NCI-H446 treated with DMSO at 0.1 percent for 48 hours (cell line): ENCODE measurements at places on chromosomes 3 and 15.

GRCh38 chr3:39122813-39123212 is 15.3 kb downstream of the TTC21A start:
- no peak for DNase-seq

DNA sequence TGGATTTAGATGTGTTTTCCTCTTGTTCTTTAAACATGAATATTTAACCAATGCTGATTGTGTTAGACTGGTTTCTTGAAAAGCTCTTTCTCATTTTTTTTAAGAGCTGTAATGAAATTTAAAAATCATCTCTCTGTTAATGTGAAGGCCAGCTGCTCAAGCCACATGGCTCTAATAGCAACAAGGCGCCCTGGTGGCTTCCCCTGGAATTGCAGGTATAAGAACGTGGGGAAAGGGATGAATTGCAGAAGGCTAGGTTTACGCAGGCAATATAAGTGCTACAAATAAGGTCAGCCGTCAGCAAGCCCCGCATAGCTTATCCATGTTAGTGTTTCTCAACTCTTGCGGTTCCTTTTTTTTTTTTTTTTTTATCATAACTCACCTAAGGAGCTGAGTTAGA is 108.5 kb downstream of the SAMMSON start:
- DNase-seq = no peak

- no peak for DNase-seq
These were observed 12.6 kb downstream of the RPLP1 start for GRCh38 chr15:69465253-69465652.

DNA sequence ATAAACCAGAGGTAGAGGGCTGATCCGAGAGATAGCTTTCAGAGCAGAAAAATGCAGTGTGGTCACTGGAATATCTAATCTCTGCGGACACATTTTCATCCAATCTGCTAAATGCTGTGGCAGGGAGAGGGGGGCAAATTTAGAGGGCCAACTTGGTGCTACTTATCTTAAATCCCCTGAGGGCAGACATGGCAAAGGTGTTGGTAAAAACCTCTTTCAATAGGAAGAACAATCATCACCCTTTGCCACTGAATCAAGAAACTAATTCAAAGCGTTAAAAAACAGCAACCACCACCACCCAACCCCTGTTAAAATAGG is 152.9 kb downstream of the MECOM start:
- DNase-seq = no peak

DNA sequence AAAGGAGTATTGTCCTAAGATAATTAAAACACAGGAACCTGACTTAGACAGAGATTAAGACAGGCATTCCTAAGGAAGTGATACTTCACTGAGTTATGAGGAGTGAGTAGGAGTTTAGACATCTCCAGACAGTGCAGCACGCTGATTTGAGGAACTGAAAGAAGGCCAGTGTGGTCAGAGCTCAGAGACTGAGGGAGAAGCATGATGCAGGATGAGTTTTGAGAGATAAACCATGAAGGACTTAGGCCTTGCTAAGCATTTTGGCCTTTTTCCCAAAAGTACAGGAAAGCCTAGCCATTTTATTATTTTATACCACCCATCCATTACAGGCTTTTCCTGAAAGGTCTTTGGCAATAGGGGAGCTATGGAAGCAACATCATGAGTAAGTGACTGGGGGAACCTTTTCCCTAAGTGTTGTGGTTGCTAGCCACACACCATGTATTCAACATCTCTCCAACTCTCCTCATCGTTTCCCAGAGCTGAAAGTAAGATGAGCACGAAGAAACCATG is 375.6 kb upstream of the TPRG1 start:
- no peak for DNase-seq

DNA sequence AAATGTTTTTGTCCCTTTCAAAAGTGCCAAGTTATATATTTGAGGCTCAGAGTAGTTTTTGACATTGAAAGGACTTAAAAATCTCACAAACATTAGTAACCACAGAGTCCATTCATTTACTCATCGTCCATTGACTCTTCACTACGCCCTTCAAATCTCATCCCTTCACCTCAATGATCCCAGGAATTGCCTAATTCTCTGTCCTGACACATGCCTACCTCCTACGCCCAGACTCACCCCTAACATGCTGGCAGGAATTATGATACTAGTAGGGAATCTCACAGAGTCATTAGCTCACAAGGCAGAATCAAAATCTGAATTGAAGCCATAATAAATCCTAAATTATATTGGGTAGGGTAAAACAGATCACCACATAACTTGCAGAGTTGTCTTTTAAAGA is 410.1 kb downstream of the RAP2B start:
- DNase-seq = no peak

DNA sequence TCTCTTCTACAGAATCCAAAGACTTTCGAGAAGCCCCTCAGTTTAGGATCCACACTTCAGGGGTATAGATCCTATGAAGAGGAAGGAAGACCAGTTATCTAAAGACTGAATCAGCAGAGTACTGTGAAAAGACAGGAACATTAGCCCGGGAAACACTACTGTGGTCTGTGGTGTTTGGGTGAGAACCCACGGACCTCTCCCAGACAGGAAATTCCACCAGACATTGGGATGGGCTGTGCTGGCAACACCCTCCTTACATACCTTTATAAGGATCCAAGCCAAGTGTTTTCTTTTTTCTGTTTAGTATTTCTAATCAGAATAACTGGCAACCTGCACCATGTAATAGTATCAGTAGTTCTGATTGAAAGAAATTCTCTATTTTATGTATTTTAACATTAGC is 14.1 kb downstream of the TMEM207 start:
- no peak for DNase-seq

DNA sequence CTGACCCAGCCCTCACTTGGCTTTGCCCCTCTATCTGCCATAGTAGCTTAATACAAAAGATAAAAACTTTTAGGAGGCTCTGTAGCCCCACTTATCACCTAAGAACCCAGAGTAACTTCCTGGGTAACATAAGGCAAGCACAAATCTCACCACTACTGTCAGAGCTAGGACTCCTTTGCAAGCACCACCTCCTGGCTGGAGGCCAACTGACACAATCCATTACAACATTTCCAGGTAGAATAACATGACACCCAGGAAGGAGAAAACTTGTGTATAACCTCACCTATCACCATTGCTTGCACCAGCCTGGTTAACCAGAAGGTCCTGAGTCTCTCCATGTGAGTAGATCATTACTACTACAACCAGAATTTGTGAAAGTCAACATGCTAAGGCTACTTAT is 230.0 kb downstream of the TUSC7 start:
- DNase-seq = no peak

DNA sequence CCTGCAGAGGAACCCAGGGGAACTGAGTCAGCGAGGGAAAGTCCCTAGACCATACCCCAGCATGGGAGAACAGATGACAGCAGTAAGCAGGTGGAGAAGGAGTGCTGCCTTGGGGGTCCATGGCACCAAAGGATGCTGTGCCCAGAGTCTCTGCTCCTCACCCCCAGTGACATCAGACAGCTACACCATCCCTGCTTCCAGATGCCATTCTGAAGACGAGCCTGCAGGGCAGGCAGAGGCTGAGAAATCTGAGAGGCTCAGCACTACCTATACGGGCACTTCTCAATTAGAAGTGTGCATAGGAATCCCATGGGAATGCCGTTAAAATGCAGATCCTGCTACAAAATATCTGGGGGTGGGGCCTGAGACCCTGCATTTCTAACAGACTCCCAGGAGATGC is 211.3 kb upstream of the NSMCE3 start:
- DNase-seq = no peak

GRCh38 chr3:100448079-100448478 is 44.3 kb upstream of the TMEM45A start:
- no peak for DNase-seq

DNA sequence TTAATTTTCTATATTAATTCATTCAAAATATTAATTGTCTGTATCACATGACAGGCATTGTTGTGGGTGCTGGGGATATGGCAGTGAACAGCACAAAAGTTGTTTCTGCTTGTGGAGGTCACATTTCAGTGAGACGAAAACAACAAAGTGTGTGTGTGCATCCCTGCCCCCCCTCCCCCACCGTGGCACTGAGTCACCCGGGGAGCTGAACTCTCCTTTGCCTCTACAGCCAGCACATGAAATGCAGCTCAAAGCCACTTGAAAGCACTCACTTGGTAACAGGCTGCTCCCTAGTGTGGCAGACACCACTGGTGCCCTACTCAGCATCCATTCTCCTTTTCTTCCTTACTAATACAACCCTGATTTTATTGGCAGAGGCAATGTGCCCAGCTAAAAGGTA is 16.9 kb upstream of the SCAMP5 start:
- no peak for DNase-seq

GRCh38 chr3:49903451-49904424 is at the start of gene MST1R:
TSS of gene MST1R (minus strand) at chr3:49903873. CDS start at chr3:49903609, 264 bp downstream.
- no peak for DNase-seq

DNA sequence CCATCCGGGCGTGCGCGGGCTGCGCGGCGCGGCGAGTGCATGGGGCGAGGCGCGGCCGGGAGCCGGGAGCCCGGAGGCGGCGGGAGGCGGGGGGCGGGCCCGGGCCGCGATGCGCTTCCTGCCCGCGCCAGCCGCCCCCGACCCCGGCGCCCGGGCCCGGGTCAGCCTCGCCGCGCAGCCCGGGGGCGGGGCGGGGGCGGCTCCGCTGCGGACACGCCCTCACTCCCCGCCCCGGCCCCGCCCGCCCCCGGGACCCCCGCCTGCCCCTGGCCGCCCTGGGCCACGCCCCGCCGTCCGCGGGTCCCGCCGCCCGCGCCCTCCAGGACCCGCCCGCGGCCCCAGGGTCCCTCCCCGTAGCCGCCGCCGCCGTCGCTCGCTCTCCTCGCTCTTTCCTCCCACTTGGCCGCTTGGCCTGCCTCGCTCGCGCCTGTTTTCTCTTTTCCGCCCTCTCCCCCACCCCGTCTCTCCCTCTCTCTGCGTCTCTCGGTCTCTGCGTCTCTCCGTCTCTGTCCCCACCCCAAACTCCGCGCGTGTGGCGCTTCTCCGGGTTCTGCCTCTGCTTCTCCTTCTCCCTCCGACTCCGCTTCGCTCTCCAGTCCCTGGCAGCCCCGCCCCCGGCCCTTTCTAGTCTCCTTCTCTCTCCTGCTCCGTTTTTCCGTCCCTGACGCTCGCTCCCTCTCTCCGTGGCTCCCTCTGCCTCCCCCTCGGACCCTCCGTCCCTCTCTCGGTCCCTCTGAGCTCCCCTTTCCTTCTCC is at the start of gene PLXND1:
Gene PLXND1, minus strand, starts transcription at position 41 of the 755 bp plus-strand sequence. Its CDS starts 37 bp downstream, at position 4.
- no peak for DNase-seq

DNA sequence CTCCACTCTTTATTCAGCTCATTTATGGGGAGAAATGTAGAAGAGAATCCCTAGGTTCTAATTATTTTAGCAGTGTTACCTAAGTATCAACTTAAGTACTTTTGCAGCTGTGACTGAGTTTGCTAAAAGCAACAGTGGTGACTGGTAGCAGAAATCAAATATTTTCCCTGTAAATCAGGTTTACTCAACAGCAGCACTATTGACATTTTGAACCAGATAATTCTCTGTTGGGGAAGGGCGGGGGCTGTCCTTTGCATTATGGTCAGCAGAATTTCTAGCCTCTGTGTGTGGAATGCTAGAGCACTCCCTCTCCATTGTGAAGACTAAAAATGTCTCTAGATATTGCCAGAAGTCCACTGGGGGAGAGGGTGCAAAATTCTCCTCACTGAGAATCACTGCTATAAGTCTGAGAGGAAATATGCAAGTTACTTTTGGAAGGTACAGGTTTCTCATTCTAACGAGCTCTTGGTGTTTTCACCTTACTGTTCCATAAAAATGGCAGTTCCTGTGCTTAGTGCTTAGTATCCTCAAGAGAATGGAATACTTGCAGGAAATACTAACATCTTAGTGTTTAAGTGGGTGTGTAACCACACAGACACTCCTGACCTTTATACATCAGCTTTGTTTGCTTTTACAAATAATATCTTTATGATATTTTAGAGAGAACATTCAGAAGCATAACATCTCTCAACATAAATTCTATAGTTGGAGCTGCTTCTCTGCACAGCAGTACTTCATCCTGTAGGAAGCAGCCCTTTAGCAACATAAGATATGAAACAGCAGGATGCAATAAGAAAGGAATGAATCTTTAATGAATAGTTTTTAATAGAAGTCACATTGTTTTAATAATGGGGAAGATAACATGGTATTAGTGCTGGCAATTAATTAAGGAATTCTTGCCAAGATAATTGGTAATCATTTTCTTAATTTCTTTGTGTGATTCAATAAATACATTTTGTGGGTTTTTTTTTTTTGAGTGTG is 246.5 kb upstream of the GOLIM4 start:
- DNase-seq = no peak

DNA sequence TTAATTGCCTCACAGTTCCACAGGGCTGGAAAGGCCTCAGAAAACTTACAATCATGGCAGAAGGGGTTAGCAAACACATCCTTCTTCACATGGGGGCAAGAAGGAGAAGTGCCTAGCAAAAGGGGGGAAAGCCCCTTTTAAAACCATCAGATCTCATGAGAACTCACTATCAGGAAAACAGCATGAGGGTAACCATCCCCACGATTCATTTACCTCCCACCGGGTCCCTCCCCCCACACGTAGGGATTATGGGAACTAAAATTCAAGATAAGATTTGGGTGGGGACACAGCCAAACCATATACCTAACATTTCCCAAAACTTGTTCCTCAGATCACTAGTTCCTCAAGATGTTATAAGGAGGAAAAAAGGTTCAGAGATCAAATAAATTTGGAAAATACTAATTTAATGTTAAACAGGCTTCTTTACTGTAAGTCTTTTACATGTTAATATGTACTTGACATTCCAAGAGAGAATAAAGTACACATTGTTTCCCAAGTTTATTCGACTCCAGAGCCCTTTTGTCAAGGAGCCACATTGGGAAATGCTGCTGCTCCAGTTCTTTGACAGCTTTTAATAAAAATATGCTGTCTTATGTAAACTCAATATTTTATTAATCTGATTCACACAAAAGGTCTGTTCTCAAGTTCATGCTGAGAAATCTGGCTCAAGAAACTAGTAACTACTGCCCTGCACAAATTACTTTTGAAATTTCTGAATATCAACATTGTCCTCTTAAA is 17.8 kb downstream of the HERC1 start:
- no peak for DNase-seq

DNA sequence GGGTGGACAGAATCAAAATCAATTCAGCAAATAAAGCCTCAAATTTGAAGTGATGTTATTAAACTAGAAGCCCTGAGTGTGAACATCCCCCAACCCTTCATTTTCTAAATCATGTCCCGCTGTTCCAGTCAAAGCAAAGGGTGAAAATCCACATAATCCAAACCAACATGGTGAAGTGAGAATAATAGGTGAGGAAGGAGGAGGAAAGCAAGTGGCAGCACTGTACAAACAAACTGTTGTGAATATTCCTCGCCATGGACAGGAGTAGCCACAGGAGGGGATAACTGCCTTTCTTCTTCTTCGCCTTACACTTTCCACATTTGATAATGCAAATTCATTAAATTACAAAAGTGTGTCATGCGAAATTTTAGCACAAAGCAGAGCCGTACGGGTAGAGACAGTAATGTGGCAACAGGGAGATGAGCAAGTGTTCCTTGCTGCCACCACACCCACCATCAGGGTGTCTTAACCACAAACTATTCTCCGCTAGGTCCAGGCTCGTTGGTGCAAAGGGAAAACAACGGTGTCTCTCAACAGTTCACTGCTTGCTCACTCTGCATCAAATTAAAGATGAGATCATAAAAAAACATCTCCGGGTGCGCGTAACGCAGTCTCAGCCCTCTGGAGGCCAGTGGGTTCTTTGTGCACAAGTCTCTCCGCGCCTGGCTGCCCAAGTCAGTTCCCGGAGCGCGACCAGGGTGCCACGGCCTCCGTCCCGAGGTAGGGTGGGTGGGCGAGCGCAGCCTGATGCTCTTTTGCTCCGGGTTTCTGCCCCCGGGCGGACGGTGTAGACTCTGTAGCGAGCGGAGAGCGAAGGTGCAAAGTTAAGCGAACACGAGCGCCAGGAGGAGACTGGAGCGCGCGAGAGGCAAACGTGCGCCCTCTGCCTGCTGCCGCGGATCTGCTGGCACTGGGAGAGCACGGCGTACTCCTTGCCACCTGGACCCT is 6.7 kb downstream of the EPHA3 start:
- DNase-seq = no peak
